Upper lobe of left lung (tissue), 6 donors: ENCODE measurements at places on chromosomes 2 and 18. TPM values are rescaled to one million over a fixed set of nuclear protein-coding genes. Genes with fewer than 3 reads are reported as not detected.
A peak's percentile ranks its signal among the peaks of the same experiment; 100 is the strongest.

MGAT4A gene
- 48.5 TPM for total RNA-seq

DNA sequence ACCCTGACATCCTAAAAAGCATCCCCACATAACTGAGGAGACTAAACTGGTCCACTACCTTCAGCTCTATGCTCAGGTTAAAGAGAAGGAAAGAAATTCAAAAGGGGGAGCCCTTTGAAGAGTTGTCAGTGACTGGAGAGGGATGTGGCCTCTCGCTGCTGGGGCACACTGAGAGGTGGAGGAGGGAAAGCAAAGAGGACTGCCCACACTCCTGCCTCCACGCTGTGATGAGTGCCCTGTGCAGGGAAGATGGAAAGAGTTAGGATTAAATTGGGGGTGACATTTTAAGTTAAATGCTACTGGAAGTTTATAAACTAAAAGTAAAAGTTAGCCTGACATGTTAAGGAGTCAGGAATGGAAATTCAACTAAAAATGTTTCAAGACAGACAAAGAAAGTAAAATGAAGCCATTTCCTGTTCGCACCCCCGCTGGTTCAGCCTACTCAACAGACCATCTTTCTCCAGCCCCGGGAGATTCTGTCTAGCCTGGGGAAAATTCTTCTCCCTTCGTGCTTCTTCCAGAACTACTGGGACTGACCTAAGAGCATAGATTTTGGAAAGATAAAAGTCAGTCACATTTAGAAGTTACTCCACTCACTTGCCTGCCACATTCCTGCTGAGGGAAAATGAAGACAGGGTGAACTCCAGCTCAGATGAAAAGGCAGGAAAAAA, 17.8 kb upstream of the INO80C start:
- H3K27ac ChIP-seq, result no peak overlapping the region
- no peaks in the 10 kb centered on the region for H3K36me3 ChIP-seq
- H3K4me1 ChIP-seq, result no peaks in the 10 kb centered on the region
- H3K4me3 ChIP-seq, result no peak overlapping the region
- DNase-seq, result no peak

- H3K27ac ChIP-seq, result no peak overlapping the region
- H3K4me1 ChIP-seq, result no peaks in the 10 kb centered on the region
- no peaks in the 10 kb centered on the region for H3K36me3 ChIP-seq
These were observed 173.5 kb downstream of the UBE2E3 start for GRCh38 chr2:181153886-181154285.

NYAP2 gene
- 0.88 TPM for total RNA-seq

GRCh38 chr2:42795841-42796301, 3.5 kb upstream of the HAAO start:
- peaks cover 20% of the 10 kb centered on the region for H3K4me1 ChIP-seq
- no peaks in the 10 kb centered on the region for H3K36me3 ChIP-seq
- no peaks in the 10 kb centered on the region for H3K27me3 ChIP-seq
- no peak for DNase-seq

TSPYL6 gene
- total RNA-seq, result not detected

GRCh38 chr2:46148369-46148736, 148.9 kb upstream of the EPAS1 start:
- H3K4me3 ChIP-seq, result no peak overlapping the region
- no peak for DNase-seq
- H3K4me1 ChIP-seq, result peaks cover 20% of the 10 kb centered on the region
- H3K27me3 ChIP-seq, result no peaks in the 10 kb centered on the region
- H3K36me3 ChIP-seq, result no peaks in the 10 kb centered on the region
- H3K27ac ChIP-seq, result no peak overlapping the region

MYO5B gene
- 73.9 TPM for total RNA-seq

- no peaks in the 10 kb centered on the region for H3K36me3 ChIP-seq
- H3K4me3 ChIP-seq, result no peak overlapping the region
- H3K27ac ChIP-seq, result no peak overlapping the region
These were observed 34.6 kb upstream of the SP9 start for GRCh38 chr2:174300114-174300513.

HOXD9 gene
- total RNA-seq, result not detected

SYT4 gene
- total RNA-seq, result not detected

PAX8 gene
- total RNA-seq, result 1.5 TPM

DNA sequence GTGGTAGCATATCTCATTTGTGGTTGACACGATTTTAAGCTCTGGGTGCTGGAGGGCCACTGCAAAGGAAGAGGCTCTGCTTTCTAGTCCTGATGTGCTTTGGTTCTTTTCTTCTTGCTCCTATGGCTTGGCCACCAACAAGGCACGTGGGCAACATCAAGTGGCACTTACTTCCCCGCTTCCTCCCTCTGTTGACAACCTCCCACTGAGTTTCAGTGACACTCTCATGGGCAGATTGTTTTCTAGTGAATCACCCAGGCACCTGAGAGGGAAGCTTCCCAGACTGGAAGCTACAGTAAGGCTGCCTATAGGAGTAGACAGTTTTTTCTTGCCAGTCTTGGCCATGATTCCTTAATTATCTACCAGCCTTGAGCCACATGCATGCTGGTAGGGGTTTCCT, 89.0 kb downstream of the NBAS start:
- H3K4me3 ChIP-seq, result no peak overlapping the region
- H3K27me3 ChIP-seq, result no peaks in the 10 kb centered on the region
- peaks cover 12% of the 10 kb centered on the region for H3K36me3 ChIP-seq
- no peak for DNase-seq
- H3K4me1 ChIP-seq, result no peaks in the 10 kb centered on the region

DNA sequence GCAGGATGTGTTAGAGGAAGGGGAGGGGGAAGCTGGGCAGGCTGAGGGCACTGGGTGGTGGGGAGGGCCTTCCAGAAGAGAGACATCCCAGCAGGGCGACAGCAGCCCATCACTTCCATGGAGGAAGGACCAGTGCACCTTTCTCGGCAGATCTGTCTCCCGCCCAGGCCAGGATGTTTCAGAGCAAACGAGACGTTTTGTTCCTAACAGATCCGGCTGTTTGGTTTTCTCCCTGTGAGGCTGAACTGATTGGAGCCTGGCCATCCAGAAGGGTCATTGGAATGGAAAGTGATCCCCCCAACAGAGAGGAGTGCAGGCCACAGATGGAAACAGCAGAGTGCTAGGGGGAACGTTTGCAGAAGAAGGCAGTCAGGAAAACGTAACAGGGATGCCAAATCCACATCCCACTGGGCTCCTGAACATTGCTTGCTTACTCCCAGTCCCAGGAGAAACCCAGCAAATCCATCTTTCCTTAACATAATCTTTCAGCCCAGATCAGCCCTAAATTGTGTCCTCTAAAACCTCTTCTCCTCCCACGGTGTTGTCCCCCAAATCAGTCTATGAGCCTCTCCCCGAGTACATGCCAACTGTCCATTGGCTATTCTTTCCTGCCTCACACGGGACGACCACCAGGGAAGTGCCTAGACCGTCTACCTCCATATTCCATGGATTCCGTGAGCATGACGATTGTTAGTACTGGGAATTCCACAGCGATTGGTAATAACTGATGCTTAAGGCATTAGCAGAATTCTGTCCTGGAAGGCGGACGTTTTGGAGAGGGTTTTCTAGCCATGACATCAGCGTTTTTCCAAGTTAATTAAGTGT, 126.8 kb downstream of the SEPTIN10 start:
- H3K36me3 ChIP-seq, result no peaks in the 10 kb centered on the region
- H3K4me1 ChIP-seq, result peaks cover 21% of the 10 kb centered on the region
- DNase-seq, result no peak
- H3K27ac ChIP-seq, result no peak overlapping the region
- no peaks in the 10 kb centered on the region for H3K27me3 ChIP-seq

ERFE gene
- not detected for total RNA-seq

DNA sequence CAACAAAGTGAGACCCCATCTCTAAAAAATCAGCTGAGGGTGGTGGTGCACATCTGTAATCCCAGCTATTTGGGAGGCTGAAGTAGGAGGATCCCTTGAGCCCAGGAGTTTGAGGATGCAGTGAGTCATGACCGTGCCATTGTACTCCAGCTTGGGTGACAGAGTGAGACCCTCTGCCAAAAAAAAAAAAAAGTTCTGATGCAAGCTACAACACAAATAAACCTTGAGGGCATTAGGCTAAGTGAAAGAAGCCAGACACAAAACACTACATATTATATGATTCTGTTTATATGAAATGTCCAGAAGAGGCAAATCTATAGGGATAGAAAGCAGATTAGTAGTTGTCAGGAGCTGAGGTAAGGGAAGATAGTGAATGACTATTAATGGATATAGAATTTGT, 13.0 kb downstream of the YWHAQ start:
- H3K27me3 ChIP-seq, result no peaks in the 10 kb centered on the region
- no peak for DNase-seq
- H3K4me1 ChIP-seq, result peaks cover 28% of the 10 kb centered on the region
- no peak overlapping the region for H3K27ac ChIP-seq

DNA sequence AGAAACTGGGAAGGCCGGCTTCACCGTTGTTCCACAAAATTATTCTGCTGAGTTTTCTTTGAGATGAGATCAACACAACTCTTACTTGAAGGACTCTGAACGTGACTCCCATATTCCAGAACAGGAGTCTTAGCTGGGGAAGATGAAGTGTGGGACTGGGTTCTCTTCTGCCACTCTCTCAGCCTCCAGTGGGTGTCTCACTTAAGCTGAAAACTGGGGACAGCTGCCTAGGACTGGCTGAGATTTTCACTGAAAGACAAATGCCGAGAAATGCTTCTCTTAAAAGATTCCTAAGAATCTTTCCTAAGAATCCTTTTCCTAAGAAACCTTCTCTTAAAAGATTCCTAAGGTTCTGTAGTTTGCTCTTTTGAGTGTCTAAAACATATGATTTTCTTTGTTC, 156.6 kb upstream of the LHCGR start:
- H3K27ac ChIP-seq, result no peak overlapping the region
- H3K4me3 ChIP-seq, result no peak overlapping the region
- DNase-seq, result no peak
- H3K36me3 ChIP-seq, result no peaks in the 10 kb centered on the region
- no peaks in the 10 kb centered on the region for H3K27me3 ChIP-seq

BCL2 gene
- total RNA-seq, result 8.4 TPM

- H3K4me3 ChIP-seq, result no peak overlapping the region
- H3K4me1 ChIP-seq, result no peaks in the 10 kb centered on the region
- no peaks in the 10 kb centered on the region for H3K27me3 ChIP-seq
- no peak for DNase-seq
- no peaks in the 10 kb centered on the region for H3K36me3 ChIP-seq
- no peak overlapping the region for H3K27ac ChIP-seq
These were observed 91.7 kb upstream of the TGIF1 start for GRCh38 chr18:3358310-3358709.

DNA sequence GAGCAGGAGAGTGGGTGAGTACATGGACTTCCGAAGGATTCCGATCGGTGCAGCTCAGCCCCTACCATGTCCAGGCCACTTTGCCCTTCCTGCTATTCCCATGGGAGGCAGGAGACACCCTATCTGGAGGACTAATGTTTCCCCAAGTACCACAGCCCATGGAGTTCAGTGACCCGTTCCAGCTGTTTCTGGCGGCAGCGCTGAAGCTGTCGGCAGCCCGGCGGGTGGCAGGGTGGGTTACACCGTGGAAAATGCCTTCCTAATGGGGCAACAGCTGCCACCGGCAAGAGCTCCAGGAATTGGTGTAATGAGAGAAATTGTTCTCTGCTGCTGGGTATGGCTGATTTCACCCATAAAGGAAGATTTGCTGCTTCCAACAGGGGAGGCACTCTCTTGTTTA, 98.3 kb downstream of the MYCN start:
- no peak for DNase-seq
- no peak overlapping the region for H3K4me3 ChIP-seq
- no peak overlapping the region for H3K27ac ChIP-seq
- H3K36me3 ChIP-seq, result no peaks in the 10 kb centered on the region
- H3K27me3 ChIP-seq, result no peaks in the 10 kb centered on the region
- no peaks in the 10 kb centered on the region for H3K4me1 ChIP-seq

DNA sequence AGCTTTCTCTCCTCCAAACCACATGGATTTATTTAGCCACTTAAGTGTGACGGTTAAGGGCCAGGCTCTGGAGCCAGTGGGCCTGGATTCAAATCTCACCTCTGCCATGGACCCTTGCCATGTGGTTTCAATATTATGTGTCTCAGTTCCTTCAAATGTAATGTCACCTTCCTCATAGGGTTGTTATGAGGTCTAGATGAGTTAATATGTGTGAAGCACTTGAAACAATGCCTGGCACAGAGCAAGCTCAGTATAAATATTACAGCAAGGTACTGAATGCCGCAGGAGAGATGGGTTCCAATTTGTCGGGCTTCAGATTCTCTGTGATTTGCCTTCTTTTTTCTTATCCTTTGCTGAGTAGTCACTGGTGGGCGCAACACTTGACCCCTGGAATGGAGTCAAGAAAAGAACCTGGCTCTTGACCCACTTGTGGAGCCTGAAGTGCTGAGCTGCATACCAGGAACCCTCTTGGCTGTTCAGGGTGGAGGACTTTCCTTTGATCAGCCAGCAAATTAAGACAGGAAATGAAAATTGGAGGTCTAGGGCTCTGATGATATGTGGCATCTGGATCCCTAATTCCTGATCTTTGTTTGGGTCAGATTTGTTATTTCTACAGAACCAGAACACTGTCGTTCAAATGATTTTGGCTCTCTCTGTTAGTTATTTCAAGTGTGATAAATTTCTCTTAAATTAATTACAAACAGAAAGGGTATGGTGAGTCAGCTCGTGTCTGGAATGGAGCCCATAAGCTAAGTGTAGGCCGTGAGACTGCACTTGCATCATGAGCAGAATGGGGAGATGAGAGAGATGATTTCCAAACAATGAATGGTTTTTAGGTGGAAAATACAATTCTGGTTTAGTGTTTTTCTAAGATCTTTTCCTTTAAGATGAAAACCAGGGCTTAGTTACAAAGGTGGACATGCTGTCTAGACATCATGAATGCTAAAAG, 293.0 kb downstream of the KCNS3 start:
- peaks cover 26% of the 10 kb centered on the region for H3K4me1 ChIP-seq
- peak overlapping the region; percentile 3 for H3K27ac ChIP-seq
- H3K27me3 ChIP-seq, result no peaks in the 10 kb centered on the region
- DNase-seq, result peak; percentile 54
- H3K36me3 ChIP-seq, result no peaks in the 10 kb centered on the region
- no peak overlapping the region for H3K4me3 ChIP-seq

DNA sequence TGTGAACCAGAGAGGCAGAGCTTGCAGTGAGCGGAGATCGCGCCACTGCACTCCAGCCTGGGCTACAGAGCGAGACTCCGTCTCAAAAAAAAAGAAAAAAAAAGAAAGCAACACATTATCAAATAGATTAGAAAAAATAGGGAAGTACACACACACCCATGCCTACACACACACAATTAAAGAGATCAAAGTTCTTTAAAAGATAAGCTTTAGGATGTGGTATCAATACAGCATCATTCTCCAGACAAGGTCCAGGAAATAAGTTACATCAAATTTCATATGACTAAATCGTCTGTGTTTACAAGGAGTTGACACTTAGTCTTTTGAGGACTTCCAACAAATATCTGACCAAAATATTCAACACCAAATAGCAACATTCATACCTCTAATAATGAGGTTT, 25.7 kb downstream of the PGAP1 start:
- H3K4me1 ChIP-seq, result no peaks in the 10 kb centered on the region
- H3K4me3 ChIP-seq, result no peak overlapping the region
- H3K27ac ChIP-seq, result no peak overlapping the region
- DNase-seq, result no peak

DNA sequence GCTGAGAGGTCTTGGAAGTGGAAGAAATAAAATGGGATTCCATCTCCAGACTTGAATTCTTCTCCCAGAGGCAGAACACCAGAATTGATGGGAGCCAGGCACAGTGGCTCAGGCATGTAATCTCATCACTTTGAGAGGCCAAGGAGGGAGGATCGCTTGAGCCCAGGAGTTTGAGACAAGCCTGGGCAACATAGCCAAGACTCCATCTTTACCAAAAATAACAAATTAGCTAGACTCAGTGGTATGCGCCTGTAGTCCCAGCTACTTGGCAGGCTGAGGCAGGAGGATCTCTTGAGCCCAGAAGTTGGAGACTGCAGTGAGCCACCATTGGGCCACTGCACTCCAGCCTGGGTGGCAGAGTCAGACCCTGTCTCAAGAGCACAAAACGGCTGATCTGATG, 144.3 kb downstream of the C1D start:
- no peaks in the 10 kb centered on the region for H3K4me1 ChIP-seq
- no peaks in the 10 kb centered on the region for H3K36me3 ChIP-seq
- no peaks in the 10 kb centered on the region for H3K27me3 ChIP-seq
- no peak overlapping the region for H3K4me3 ChIP-seq
